ENCODE measurements at places on chromosomes 6 and 20.

GRCh38 chr20:1803061-1803931, 91.9 kb upstream of the SIRPA start:
- DNase-seq, result no peak

DNA sequence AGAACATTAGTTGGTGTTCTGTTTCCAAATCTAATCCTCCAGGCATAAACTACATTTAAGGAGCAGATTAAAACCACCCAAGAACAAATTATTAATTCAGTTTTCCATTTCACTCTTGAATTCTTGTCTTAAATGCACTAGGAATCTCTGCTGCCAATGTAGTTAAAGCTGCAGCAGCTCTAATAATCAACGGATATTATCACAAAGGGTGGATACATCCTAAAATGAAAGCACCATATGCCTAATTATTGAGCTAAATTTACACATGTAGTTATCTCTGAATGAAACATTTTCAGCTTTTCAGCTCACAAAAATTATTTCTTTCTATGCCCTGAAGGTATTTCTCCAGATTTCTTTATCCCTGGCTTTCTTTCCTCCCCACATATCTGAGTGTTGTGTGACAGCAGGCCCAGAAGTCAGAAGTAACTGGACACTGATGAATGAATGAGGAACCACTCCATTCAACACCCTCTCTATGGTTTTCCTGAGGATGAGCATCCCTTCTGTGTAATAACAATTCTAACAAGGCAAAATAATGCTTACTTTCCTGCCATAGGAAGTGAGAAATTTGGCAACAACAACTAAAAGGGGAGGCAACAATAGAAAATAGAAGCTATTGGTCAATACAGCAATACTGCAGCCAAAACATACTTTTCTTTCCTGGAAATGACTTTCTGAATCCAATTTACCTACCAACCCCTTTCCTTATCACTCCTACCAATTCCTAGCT, 14.9 kb downstream of the MAN1A1 start:
- DNase-seq, result no peak

DNA sequence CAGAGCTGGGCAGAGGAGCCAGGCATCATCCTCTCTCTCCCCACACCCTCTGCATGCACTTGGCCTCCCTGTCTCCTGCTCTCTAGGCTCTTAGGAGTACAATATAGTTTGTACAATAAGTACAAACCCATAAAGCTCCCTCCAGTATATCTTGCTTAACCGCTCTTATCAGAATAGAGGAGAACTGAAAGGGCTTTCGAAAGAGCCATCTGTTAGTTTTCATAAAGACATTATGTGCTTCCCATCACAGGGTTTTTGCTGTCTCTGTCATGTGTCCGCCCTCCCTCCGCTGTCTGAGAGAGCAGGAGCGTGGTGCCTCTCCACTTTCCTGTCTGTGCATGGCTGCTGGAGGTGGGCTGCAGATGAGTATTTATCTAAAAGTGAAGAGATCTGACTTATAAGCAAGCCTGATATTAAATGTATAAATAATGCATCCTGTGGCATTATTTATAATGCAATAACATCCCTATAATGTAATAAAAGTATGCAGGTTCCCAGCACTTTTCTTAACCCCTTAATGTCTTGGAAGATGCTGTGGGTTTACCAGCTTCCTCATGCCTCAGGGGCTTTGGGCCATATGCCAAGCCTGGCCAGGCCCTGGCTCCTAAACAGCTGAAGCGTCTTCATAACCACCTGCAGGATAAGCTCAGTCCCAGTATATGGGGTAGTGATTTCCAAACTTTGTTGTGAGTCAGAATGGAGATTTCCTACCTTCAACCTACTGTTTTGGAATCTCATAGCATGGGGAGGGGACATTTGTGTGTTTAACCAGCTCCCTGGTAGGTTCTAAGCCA, 297.1 kb downstream of the DHX35 start:
- DNase-seq, result no peak

- no peak for DNase-seq
Measured at GRCh38 chr6:16712931-16713484, 48.3 kb downstream of the ATXN1 start.

GRCh38 chr20:4060064-4060795, 44.9 kb upstream of the RNF24 start:
- DNase-seq, result no peak

GRCh38 chr6:24891004-24891403, 44.8 kb downstream of the RIPOR2 start:
- DNase-seq, result no peak

DNA sequence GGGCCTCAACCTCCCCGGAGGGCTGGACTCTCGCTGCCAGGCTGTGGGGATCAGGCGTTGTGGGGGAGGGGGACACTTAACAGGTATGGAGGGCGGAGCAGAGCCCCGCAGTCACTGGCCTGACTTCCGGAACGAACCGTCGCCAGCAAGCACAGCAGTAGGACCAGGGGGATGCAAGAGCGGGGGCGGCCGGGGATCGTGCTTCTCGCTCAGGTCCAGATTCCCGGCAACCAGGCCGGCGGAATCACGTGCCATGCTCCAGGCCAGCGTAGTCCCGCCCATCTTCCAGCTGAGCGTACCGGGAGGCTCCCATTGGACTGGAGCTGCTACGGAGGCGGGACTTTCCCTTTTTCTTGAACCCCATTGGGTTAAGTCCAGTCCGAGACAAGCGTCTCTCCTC, 10.0 kb upstream of the POU5F1 start:
- DNase-seq, result no peak

GRCh38 chr6:119517428-119517827, 167.9 kb upstream of the MAN1A1 start:
- no peak for DNase-seq
